ENCODE measurements at places on chromosomes 5 and 9. TPM values are rescaled to one million over a fixed set of nuclear protein-coding genes. Genes with fewer than 3 reads are reported as not detected.

GRCh38 chr9:36729906-36730305 is 157.2 kb downstream of the MELK start:
- H3K36me3 ChIP-seq = no peaks in the 10 kb centered on the region
- no peaks in the 10 kb centered on the region for H3K4me1 ChIP-seq
- DNase-seq = no peak
- H3K27ac ChIP-seq = no peak overlapping the region
- H3K27me3 ChIP-seq = no peaks in the 10 kb centered on the region

DNA sequence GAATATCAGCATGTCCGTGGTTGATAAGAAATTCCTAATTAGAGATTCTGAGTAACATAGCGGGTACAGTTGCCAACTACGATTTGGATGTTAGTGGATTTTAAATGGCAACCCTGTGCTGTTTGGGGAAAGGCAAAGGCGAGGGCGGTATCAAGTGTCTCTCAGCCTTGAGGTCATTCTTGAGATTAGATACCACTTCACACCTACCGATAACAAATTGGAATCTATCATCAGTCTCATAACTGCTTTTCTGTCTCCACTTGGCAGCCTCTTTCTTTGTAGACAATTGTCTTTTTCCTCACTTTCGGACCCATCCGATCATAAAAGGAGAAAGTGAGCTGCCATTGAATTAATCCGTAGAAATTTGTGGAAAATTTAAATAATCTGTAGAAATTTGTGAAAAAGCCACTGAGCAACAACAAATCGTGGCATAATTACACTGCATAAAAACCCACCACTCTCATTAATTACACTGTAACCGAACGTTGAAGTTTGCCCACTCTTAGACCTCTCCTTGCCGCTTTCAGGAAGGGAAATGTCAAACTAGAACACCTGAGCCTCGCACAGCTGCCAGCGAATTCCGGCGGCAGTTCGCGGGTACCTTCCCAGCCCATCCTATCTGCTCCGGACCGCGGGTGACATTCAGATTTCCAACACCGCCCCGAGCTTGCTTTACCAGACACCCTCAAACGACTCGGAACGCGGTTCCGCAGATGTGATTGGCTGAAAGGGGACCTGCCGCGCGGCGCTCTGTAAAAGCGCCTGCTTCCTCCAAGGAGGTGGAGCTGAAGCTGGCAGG is 849 bp upstream of the RGMB start:
- H3K36me3 ChIP-seq = no peaks in the 10 kb centered on the region
- peak overlapping the region; percentile 96 for H3K27ac ChIP-seq
- peak overlapping the region; percentile 95 for H3K4me3 ChIP-seq
- peak; percentile 67 for DNase-seq
- no peaks in the 10 kb centered on the region for H3K27me3 ChIP-seq

DNA sequence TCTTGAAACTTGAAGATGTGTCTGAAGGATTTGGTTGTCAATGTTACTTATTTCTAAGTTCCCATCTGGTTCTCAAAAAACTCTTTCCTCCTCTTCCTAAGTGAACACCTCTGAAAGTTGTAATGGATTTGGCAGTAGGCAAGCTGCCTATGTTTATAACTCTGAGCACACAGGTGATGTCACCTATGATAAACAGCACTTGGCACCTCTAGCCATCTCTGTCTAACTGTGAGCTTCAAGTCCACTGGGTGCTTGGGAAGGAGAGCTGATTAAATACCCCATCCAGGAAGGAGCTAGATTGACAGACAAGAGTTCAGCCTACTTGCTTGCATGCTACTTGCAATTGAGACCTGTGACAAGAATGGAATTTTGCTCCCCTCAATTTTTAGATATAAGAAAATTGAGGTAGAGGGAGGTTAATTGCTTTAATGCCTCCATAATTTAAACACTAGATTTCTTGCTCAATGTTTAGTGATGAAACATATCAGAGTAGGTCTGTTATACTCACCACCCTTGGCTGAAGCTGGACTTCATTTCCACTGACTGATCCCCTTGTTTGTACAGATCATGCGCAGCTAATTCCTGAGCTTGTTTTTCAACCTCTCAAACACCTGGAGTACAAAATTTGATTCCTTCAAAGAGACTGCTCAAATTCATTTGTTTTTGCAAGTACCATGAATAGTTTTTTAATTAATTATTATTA is 49.9 kb downstream of the PDE4D start:
- no peak overlapping the region for H3K27ac ChIP-seq
- no peaks in the 10 kb centered on the region for H3K27me3 ChIP-seq
- DNase-seq = no peak

GRCh38 chr9:2093920-2094597 is 78.9 kb downstream of the SMARCA2 start:
- no peak overlapping the region for H3K4me3 ChIP-seq
- no peak for DNase-seq
- peaks cover 4% of the 10 kb centered on the region for H3K36me3 ChIP-seq
- H3K4me1 ChIP-seq = no peaks in the 10 kb centered on the region
- no peak overlapping the region for H3K27ac ChIP-seq

DNA sequence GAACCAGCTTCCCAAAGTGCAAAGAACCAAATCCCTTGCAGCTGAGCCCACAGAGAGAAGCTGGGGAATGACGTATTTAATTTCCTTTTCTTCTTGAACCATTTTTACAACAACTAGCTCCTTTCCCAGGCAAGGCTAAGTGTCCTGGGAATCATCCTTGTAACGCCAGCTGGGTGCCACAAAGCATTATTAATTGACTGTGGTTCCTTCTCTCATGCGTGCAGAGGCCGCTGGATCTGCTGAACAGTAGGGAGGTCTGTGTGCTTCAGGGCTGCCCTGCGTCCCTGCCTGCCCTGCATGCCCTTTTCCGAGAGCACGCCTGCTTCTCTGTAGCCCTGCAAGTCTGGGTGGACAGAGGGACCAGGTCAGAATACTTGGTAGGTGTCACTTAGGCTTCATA is 124.1 kb upstream of the OTULINL start:
- H3K4me3 ChIP-seq = no peak overlapping the region
- H3K4me1 ChIP-seq = no peaks in the 10 kb centered on the region
- H3K27me3 ChIP-seq = no peaks in the 10 kb centered on the region
- H3K36me3 ChIP-seq = no peaks in the 10 kb centered on the region
- no peak for DNase-seq

- peak within 1 kb of the TSS; percentile 100 for H3K27ac ChIP-seq
- peak within 1 kb of the TSS; percentile 88 for H3K4me3 ChIP-seq
- peak; percentile 99 for DNase-seq
- H3K27me3 ChIP-seq = no peaks in the 10 kb centered on the region
- no peaks in the 10 kb centered on the region for H3K4me1 ChIP-seq
These were observed at the start of gene ZBTB5 for GRCh38 chr9:37465249-37466036. Gene ZBTB5 (minus strand): TSS chr9:37465450. CDS start chr9:37442551, 22,899 bp downstream.

The TLR4 gene
- total RNA-seq = 31.1 TPM

The OR1J2 gene
- total RNA-seq = not detected

The CCL27 gene
- total RNA-seq = not detected

GRCh38 chr5:2091921-2092320 is 209.2 kb upstream of the IRX4 start:
- H3K36me3 ChIP-seq = no peaks in the 10 kb centered on the region
- H3K27me3 ChIP-seq = no peaks in the 10 kb centered on the region
- DNase-seq = no peak
- no peaks in the 10 kb centered on the region for H3K4me1 ChIP-seq
- H3K4me3 ChIP-seq = no peak overlapping the region

DNA sequence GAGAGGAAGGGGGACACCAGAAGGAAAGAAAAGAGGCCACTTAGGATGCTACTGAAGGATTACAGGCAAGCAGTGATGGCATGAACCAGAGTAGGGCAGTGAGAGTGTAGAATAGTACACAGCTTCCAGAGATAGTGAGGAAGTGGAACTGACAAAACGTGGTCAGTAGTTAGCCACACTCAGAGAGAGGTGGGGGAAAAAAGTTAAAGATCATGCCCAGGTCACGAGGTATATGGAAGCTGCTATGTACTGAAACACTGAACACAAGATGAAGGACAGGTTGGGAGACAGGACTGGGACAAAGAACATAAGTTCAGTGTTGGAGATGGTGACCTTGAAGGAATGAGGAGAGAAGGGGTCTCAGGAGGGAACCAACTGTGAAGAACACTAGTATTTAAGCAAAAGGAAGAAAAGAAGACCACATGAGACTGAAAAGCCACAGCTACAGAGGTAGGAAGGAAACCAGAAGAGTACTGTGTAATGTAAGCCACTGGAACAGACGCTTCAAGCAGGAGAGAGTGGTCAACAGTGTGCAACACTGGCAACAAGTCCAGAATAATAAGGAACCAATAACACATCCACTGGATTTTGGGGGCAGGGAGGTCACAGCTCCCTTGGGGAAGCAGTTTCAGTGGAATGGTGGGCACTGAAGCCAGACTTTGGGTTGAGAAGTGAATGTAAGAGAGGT is 45.5 kb downstream of the ELL2 start:
- H3K27ac ChIP-seq = no peak overlapping the region
- no peak overlapping the region for H3K4me3 ChIP-seq
- no peaks in the 10 kb centered on the region for H3K4me1 ChIP-seq

- no peaks in the 10 kb centered on the region for H3K27me3 ChIP-seq
- H3K4me1 ChIP-seq = no peaks in the 10 kb centered on the region
These were observed 20.7 kb upstream of the ROPN1L start for GRCh38 chr5:10420932-10421331.

The MEIKIN gene
- not detected for total RNA-seq

GRCh38 chr5:108749128-108749861 is 1.6 kb downstream of the FER start:
- peak overlapping the region; percentile 92 for H3K4me3 ChIP-seq
- H3K4me1 ChIP-seq = no peaks in the 10 kb centered on the region
- H3K27ac ChIP-seq = peak overlapping the region; percentile 99
- peak; percentile 62 for DNase-seq

The MYOT gene
- total RNA-seq = 4.7 TPM

GRCh38 chr5:151200913-151201595 is 22.8 kb downstream of the CCDC69 start:
- no peaks in the 10 kb centered on the region for H3K4me1 ChIP-seq
- DNase-seq = no peak
- no peak overlapping the region for H3K4me3 ChIP-seq

GRCh38 chr5:77360381-77360780 is 131.7 kb downstream of the WDR41 start:
- no peaks in the 10 kb centered on the region for H3K4me1 ChIP-seq
- H3K36me3 ChIP-seq = no peaks in the 10 kb centered on the region
- no peak overlapping the region for H3K4me3 ChIP-seq

GRCh38 chr9:76181020-76181641 is 213.1 kb downstream of the RFK start:
- DNase-seq = no peak
- no peak overlapping the region for H3K27ac ChIP-seq
- H3K4me3 ChIP-seq = no peak overlapping the region
- no peaks in the 10 kb centered on the region for H3K4me1 ChIP-seq

The DBH gene
- not detected for total RNA-seq

DNA sequence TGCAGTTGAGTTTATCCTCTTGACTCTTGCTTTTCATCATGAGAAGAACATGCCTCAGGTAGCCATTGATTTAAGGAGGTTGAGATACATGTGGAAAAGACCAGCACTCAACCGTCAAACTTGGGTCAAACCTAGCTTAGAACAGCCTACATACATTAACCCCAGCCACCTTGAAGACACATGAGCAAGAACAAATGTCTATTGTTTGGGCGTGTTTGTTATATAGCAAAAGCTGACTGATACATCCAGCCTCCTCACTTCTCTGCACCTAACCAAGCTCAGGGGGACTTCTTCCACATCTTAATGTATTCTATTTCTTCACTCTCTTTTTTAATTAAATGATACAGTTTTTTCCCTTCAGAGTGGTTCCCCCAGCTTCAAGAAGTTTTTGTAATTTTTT is 28.7 kb downstream of the DRD1 start:
- H3K36me3 ChIP-seq = no peaks in the 10 kb centered on the region
- no peak overlapping the region for H3K4me3 ChIP-seq
- no peaks in the 10 kb centered on the region for H3K27me3 ChIP-seq
- no peak for DNase-seq

The FBLL1 gene
- total RNA-seq = 1.6 TPM

DNA sequence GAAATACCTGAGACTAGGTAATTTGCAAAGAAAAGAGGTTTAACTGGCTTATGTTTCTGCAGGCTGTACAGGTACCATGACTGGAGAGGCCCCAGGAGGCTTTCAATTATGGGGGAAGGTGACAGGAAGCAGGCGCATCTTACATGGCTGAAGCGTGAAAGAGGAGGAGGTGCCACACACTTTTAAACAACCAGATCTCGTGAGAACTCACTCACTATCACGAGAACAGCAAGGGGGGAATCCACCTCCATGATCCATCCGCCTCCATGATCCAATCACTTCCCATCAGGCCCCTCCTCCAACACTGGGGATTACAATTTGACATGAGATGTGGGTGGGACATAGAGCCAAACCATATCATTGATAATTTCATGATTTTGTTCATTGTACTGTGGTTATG is 2.5 kb upstream of the MED27 start:
- no peaks in the 10 kb centered on the region for H3K4me1 ChIP-seq
- no peak overlapping the region for H3K27ac ChIP-seq
- no peak overlapping the region for H3K4me3 ChIP-seq
- no peaks in the 10 kb centered on the region for H3K27me3 ChIP-seq
- H3K36me3 ChIP-seq = no peaks in the 10 kb centered on the region

DNA sequence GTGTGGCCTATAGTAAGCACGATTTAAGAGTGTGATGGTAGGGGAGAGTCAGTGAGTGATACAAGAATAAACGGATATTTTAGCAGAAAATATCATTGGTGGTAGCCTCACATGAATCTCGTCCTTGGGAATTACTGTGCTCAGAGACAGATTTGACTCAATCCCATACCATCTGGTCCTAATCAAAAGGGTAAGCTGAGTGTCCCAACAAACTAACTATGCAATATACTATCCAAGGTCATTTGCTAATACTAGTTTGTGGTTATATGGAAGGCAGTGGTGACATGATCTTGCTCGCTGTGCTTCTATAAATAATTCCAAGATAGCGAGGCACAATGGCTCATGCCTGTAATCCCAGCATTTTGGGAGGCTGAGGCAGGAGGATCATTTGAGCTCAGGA is 103.2 kb downstream of the TRPM6 start:
- no peaks in the 10 kb centered on the region for H3K36me3 ChIP-seq
- H3K4me3 ChIP-seq = no peak overlapping the region
- no peak for DNase-seq
- H3K4me1 ChIP-seq = no peaks in the 10 kb centered on the region

The F2RL2 gene
- 2.9 TPM for total RNA-seq

The CCNG1 gene
- total RNA-seq = 221 TPM

The RFX3 gene
- 9.3 TPM for total RNA-seq

The SPATA31C1 gene
- not detected for total RNA-seq
